ENCODE measurements at places on chromosomes 3 and 15. TPM values are rescaled to one million over a fixed set of nuclear protein-coding genes. Genes with fewer than 3 reads are reported as not detected.
A peak's percentile ranks its signal among the peaks of the same experiment; 100 is the strongest.

DNA sequence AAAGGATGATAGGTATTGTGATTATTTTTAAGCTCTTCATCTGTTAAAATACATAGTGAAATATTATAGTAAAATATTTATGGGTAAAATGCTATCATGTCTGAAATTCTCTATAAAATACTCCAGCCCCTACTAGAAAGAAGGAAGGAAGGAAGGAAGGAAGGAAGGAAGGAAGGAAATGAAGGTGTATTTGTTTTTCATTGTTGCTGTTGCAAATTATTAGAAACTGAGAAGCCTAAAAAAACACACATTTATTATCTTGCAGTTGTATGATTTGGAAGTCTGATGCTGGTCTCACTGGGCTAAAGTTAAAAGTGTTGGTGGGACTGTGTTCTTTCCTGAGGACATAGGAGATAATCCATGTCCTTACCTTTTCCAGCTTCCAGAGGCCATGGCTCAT lies 47.6 kb upstream of the CLSTN2 start:
- no peaks in the 10 kb centered on the region for H3K4me1 ChIP-seq
- peaks cover 13% of the 10 kb centered on the region for H3K27me3 ChIP-seq
- no peaks in the 10 kb centered on the region for H3K36me3 ChIP-seq
- DNase-seq, result no peak
- H3K27ac ChIP-seq, result no peak overlapping the region

- H3K4me3 ChIP-seq, result peak within 1 kb of the TSS; percentile 84
- peaks cover under 1% of the 10 kb centered on the region for H3K27me3 ChIP-seq
- peaks cover 40% of the 10 kb centered on the region for H3K4me1 ChIP-seq
- H3K27ac ChIP-seq, result peak within 1 kb of the TSS; percentile 89
- DNase-seq, result peak; percentile 100
Observed at GRCh38 chr3:168095611-168096209, at the start of gene GOLIM4. GOLIM4 (minus strand) TSS chr3:168095924; CDS start chr3:168095285, 639 bp downstream.

- H3K4me3 ChIP-seq, result no peak overlapping the region
- peak overlapping the region; percentile 6 for H3K27ac ChIP-seq
- no peaks in the 10 kb centered on the region for H3K27me3 ChIP-seq
- no peak for DNase-seq
Observed at GRCh38 chr3:190088890-190089289, 31.8 kb downstream of the P3H2 start.

GLDN gene
- 0.29 TPM for total RNA-seq

GRCh38 chr15:40255033-40255432 lies 16.2 kb downstream of the PAK6 start:
- H3K27me3 ChIP-seq, result peaks cover 7% of the 10 kb centered on the region
- no peaks in the 10 kb centered on the region for H3K36me3 ChIP-seq
- no peak overlapping the region for H3K27ac ChIP-seq
- H3K4me1 ChIP-seq, result peaks cover 9% of the 10 kb centered on the region
- H3K4me3 ChIP-seq, result no peak overlapping the region

DNA sequence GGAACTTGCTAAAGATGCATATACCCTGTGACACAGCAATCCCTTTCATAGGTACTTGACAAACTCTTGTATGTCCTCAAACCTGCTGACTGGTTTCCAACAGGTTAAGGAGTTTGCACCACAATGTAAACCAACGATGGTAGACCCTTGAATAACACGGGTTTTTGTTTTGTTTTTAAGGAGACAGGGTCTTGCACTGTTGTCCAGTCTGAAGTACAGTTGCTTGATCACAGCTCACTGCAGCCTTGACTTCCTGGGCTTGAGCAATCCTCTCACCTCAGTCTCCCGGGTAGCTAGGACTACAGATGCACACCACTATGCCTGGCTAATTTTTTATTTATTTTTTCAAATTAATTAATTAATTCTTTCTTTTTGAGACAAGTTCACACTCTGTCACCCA lies 23.3 kb downstream of the SIN3A start:
- peaks cover 11% of the 10 kb centered on the region for H3K36me3 ChIP-seq
- H3K27ac ChIP-seq, result no peak overlapping the region
- peaks cover 4% of the 10 kb centered on the region for H3K4me1 ChIP-seq
- no peaks in the 10 kb centered on the region for H3K27me3 ChIP-seq
- H3K4me3 ChIP-seq, result no peak overlapping the region
- no peak for DNase-seq

GRCh38 chr3:12719541-12719940 lies 39.5 kb downstream of the TMEM40 start:
- DNase-seq, result no peak
- H3K36me3 ChIP-seq, result no peaks in the 10 kb centered on the region
- H3K4me3 ChIP-seq, result peak overlapping the region; percentile 49
- no peak overlapping the region for H3K27ac ChIP-seq
- H3K27me3 ChIP-seq, result no peaks in the 10 kb centered on the region

DNA sequence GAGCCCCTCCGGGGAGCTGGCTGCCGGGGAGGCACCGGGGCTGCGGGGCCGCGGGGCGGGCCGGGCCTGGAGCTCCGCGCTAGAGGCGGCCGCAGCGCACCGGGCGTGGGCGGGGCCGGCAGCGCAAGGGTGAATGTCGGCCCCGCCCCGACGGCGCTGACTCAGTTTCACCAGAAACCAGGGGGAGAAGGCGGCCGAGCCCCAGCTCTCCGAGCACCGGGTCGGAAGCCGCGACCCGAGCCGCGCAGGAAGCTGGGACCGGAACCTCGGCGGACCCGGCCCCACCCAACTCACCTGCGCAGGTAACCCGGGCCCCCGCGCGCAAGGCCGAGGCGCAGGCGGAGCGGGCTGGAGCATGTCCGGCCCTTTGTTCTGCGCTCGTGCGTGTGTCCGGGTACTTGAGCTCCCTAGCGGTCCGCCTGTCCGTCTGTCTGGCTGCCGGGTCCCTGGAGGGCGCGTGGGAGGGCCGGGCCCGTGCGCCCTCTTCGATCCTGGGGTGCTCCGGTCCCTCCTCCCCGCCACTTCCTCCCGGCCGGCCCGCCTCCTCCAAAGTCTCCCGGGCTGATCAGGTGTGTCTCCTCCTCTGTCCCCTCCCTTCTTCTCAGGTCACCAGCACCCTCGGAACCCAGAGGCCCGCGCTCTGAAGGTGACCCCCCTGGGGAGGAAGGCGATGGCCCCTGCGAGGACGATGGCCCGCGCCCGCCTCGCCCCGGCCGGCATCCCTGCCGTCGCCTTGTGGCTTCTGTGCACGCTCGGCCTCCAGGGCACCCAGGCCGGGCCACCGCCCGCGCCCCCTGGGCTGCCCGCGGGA lies at the start of gene SPINT1:
Gene SPINT1 (plus strand): TSS at position 164 of the 811 bp plus-strand sequence. CDS start 507 bp downstream, at position 671.
- peaks cover 8% of the 10 kb centered on the region for H3K4me1 ChIP-seq
- no peak within 1 kb of the TSS for H3K27ac ChIP-seq
- H3K4me3 ChIP-seq, result peak within 1 kb of the TSS; percentile 65
- peak; percentile 88 for DNase-seq
- H3K36me3 ChIP-seq, result no peaks in the 10 kb centered on the region

- peak overlapping the region; percentile 99 for H3K27ac ChIP-seq
- H3K27me3 ChIP-seq, result no peaks in the 10 kb centered on the region
- H3K36me3 ChIP-seq, result peaks cover 14% of the 10 kb centered on the region
- peaks cover 38% of the 10 kb centered on the region for H3K4me1 ChIP-seq
Observed at GRCh38 chr3:36679384-36680200, 84.8 kb downstream of the DCLK3 start.

BOC gene
- total RNA-seq, result 11.3 TPM

DNA sequence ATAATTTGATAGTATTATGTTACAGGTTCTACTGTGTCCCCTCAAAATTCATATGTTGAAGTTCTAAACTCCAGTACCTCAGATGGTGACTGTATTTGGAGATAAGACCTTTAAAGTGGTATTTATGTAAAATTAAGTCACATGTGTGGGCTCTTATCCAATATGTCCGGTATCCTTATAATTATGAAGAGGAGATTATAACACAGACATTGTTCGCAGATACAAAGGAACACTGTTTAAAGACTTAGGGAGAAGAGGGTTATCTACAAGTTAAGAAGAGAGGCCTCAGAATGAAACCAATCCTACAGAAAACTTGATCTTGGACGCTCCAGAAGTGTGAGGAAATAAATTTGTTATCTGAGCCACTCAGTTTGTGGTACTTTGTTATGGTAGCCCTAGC lies 50.9 kb downstream of the DPH6 start:
- H3K4me3 ChIP-seq, result no peak overlapping the region
- H3K36me3 ChIP-seq, result no peaks in the 10 kb centered on the region
- H3K4me1 ChIP-seq, result peaks cover 8% of the 10 kb centered on the region

Measured in chondrocyte (in vitro differentiated cells).